Activated naive CD4-positive, alpha-beta T cell (primary cell): ENCODE measurements at places on chromosomes 5 and 9.

DNA sequence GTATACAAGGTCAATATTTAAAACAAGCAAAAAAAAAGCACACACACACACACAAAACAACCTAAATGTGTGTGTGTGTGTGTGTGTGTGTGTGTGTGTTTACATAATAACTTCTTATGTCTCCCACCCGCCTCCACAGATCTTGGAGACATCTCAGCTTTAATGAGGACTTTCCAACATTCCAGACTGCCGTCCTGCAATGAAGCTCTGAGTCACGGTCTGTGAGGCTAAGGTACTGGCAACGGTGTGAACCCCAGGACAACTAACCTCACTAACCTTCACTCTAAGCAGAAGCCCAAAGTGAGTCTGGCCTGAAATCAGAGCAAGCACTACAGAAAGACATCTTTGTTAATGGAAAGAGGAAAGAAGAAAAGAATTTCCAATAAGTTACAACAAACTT lies 22.3 kb downstream of the ZNF474 start:
- DNase-seq, result no peak

DNA sequence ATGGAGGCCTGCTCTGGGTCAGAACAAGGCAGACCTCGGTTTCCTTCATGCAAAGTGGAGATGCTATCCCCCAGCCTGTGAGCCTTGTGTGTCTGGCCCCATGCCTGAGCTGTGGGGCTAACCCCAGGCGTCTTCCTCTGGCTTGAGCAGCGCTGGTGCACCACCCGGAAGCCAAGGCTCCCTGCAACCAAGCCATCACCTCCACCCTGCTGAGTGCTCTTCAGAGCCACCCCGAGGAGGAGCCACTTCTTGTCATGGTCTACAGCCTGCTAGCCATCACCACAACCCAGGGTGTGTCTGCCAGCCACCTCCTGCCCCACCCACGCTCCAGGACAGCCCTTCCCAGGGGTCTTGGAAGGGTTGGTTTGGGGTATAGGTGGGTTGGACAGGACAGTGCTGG lies 16.2 kb downstream of the REXO4 start:
- DNase-seq, result no peak

GRCh38 chr9:131476777-131477345 lies 25.9 kb upstream of the POMT1 start:
- DNase-seq, result no peak

- DNase-seq, result no peak
Observed at GRCh38 chr5:15472116-15472515, 27.9 kb upstream of the FBXL7 start.

- no peak for DNase-seq
Observed at GRCh38 chr9:16215353-16215680, 655.2 kb downstream of the BNC2 start.

DNA sequence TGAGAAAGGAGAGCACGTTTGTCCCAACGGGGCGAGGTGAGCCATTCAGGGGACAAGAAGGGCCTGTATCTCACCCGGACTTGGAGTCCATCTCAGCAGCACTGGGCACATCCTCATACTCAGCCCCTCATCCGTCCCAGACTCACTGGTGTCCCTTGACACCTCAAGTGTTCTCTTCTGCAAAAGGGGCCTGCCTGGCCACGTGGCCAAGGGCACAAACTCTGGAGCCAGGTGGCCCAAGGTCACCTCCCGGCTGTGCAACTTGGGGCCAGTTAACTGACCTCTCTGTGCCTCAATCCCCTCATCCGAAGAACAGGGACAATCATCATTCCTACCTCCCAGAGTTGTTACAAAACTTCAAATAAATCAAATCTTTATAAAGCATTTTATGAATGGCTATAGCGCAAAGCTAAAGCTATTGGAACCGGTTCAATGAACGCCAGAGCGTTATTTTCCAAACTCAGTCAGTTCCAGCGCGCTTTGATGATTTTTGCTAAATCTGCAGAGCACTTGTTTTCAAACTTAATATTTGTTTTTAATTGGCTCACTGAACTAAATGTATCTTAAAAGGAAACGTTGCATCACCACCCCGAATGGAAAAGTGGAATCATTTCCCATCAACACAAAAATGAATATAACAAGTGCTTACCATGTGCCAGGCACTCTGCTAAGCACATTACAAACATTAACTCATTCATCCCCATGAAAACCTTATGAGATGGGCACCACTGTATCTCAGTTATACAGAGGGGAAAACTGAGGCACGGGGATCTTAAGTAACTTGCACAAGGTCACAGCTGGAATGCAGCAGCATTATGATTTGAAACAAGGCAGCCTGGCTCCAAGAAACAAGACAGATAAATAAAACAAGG lies 49.3 kb downstream of the DUSP1 start:
- no peak for DNase-seq

DNA sequence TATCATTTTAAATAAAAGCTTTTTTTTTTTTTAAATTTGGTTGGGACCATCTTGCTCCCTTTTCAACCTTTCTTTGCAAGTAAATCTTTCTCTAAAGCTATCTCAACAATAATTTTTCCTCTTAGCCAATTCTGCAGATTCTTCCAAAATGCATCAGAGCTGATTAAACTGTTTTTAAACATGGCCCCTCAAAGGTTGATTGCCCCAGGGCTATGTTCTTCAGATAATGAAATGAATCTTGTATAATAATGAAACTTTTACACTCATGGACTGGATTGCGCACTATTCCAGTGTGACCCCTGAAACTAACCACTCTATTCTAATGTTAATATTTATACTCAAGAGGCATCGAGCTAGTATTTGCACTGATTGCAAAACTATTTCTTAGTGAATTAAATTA lies 222.8 kb upstream of the PRDM9 start:
- DNase-seq, result no peak

- no peak for DNase-seq
Observed at GRCh38 chr5:77637998-77638762, at the start of gene OTP. Gene OTP (minus strand): TSS chr5:77638713. CDS start chr5:77638549, 164 bp downstream.

GRCh38 chr9:136107155-136107952 lies 11.3 kb downstream of the TMEM250 start:
- DNase-seq, result no peak

DNA sequence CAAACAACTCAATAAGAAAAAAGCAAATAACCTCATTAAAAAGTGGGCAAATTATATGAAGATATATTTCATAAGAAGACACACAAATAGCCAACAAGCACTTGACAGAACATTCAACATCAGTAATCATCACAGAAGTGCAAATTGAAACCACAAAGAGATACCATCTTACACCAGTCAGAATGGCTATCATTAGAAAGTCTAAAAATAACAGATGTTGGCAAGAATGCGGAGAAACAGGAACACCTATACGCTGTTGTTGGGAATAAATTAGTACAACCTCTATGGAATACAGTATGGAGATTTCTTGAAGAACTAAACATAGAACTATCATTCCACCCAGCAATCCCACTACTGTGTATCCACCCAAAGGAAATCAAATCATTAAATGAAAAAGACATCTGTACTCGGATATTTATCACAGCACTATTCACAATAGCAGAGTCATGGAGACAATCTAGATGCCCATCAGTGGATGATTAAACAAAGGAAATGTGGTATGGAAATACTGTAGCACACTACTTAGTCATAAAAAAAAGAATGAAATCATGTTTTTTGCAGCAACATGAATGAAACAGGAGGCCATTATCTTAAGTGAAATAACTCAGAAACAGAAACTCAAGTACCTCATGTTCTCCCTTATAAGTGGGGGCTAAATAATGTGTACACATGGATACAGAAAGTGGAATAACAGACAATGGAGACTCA lies 106.8 kb upstream of the FST start:
- no peak for DNase-seq

- DNase-seq, result no peak
Observed at GRCh38 chr9:132575811-132576210, 6.6 kb upstream of the BARHL1 start.

DNA sequence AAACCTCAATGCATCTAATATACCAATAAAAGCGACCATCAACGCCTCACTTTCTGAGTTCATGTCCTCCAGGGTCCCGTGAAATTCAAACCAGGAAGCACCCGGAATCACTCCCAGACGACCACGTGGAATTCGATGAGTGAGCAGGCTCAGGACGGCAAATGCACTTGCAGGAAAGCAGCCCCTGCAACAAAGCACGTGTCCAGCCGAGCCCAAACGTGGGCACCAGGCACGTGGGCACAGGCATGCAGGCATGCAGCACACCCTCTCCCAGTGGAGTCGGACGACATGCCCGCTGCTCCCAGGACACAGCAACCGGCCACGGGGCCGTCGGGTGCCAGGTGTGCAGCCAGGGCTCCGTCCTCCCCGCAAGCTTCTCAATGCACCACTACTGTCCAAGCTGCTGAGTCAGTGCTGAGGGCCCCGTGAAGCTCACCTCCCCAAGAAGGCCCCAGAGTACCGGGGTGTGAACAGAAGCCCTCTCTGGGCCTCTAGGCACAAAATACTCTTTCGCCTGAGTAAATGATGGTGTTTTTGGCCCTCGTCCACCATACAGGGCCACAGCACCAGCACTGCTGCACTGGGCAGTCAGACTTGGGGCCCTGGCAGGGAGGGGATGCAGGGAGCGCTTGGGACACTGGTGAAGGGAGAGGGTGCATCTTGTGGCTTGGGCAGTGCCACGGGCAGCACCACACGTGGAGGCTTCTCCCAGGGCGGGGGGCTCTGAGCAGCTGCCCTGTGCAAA lies 87.6 kb downstream of the VAV2 start:
- DNase-seq, result no peak

DNA sequence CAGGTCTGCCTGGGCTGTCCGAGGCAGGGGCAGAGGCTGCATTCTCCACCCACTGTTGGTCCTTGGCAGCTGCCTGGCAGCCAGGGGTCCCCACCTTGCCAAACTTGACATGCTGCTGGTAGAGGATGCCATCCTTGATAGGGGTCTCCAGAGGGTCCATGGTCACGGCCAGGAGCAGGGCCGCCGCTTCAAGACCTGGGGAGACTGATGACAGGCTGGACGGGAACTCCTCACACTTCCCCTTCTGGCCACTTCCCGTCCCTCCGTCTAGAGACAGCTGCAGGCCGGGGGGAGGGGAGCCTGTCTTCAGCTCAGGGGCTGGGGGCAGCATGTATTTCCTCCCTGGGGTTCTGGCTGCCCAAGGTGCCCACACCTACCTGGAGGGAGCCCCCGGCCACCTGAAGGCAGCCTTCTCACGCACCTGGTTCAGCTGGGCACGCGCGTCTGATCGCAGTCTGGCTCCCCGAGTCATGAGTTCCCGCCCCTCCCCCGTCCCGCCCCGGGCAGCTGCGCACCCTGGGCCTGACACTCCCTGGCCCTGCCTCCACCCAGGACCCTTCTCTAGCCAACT lies at the start of gene DOK3:
DOK3 (minus strand) TSS at position 446 of the 571 bp plus-strand sequence; CDS start at position 160, 286 bp downstream.
- no peak for DNase-seq

DNA sequence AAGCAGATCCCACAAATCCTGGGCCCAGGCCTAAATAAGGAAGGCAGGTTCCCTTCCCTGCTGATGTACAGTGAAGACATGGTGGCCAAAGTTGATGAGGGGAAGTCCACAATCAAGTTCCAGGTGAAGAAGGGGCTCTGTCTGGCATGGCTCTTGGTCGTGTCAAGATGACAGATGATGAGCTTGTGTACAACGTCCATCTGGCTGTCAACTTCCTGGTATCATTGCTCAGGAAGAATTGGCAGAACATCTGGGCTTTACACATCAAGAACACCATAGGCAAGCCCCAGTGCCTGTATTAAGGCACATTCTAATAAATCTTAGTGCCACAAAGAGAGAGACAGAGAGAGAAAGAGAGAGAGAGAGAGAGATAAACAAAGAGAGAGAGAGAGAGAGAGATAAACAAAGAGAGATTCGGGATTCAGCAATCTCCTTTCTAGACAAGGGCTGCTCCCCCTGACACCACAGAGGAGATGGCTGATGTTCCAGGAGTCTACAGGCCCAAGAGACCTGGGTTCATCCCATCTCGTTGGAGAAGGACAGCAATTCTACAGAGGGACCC lies 45.5 kb upstream of the HSPA9 start:
- no peak for DNase-seq

GRCh38 chr9:83066771-83067170 lies 3.8 kb upstream of the RASEF start:
- DNase-seq, result no peak

GRCh38 chr5:426392-426976 lies 16.5 kb upstream of the EXOC3 start:
- DNase-seq, result no peak

- DNase-seq, result no peak
Observed at GRCh38 chr5:118233606-118234005, 754.7 kb downstream of the DTWD2 start.
